ENCODE measurements at places on chromosomes 2 and 18. TPM values are rescaled to one million over a fixed set of nuclear protein-coding genes. Genes with fewer than 3 reads are reported as not detected.

The NCKAP5 gene
- total RNA-seq = 3.7 TPM

DNA sequence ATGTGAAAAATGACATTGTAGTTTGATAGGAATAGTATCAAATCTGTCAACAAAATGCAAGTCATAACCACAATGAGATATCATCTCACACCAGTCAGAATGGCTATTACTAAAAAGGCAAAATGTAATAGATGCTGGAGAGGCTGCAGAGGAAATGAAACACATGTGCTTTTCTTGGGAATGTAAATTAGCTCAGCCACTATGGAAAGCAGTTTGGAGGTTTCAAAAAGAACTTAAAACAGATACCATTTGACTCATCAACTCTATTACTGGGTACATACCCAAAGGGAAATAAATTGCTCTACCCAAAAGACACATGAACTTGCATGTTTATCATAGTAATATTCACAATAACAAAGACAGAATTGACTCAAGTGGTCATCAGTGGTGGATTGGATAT lies 572.6 kb downstream of the TRIB2 start:
- DNase-seq = no peak

DNA sequence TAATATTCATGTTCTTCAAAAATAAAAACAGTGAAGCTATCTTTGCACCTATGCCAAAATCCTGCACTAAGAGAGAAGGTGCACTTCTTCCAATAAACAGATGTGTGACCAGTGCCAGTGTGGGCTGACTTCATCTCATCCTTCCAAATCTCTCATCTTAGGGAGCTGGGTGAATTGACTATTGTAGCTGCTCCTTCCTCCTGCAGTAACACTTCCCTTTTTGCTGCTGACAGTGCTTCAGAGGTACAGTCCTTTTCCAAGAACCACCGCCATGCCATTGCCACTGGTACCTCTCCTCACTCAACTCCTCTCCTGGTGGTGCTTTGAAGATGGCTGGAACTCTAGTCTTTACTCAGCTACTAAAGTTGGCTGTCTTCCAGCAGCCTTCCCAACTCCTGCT lies 42.1 kb upstream of the ARHGAP25 start:
- DNase-seq = no peak

- no peak for DNase-seq
These were observed 42.5 kb downstream of the HRH4 start for GRCh38 chr18:24502667-24503523.

GRCh38 chr2:106059416-106060065 lies 134.6 kb downstream of the UXS1 start:
- DNase-seq = no peak

DNA sequence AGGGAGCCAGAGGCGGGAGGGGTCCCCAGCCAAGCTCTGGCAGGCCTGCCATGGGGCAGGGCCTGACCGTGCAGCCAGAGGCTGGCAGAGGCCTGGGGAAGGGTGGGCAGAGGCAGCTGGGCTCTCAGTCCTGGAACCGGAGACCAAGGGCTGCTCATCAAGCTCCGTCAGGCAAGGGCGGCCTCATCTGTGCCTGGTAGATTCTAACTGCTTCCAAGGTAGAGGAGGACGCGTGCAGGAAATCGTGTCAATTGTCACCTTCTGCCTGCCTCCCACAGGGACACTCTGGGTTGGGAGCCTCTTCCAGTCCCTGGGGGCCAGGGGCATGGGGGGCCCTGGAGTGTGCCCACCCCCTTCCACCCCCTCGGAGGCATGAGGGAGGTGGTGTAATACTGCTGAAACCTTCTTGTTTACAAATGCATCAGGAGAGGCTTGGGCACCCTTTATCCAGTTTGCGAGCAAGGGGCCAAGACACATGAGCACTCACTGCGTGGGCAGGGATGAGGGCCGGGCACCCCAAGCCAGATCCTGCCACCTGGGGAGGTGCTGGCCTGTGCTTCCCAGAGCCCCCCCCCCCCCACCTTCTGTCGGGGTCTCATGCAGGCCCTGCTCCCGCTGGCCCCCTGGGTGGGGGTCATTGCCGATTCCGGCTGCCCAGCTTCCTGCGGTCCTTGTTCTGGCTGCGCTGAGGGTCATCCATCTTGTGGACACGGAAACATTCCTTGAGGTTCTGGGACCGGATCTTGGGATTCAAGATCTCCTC lies 9.0 kb downstream of the SNORC start:
- DNase-seq = no peak

DNA sequence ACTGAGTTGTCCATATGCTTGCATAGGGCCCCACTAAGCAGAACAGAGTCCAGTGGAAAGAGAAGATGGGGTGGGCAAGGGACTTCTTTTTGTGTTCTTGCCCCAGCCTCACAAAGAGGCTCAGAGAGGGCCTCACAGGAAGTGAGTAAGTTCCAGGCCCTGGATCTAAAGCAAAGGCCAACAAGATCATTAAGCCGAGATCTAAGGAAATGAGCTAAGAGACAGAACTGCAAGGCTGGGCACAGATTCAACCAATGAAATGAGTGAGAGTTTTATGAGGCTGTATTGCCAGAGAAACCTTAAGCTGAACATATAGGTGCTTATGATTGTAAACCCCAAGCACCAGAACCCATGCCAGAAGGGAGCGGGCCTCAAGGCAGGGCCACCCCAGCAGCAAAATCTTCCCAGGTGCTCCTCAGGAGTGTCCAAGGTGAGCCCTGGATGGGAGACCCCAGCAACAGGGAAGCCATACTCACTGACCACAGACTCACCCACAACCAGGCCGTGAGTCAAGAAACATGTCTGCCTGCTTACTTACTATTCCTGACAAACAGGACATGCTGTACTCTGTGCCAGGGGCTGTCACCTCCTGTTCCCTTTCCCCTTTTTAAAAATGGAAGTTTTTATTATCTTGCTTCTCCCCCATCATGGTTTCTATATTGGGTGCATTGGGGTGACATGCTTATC lies 40.2 kb downstream of the SLC14A1 start:
- DNase-seq = peak; percentile 30

- DNase-seq = peak; percentile 28
These were observed 2.9 kb upstream of the MRPL44 start for GRCh38 chr2:223954401-223954800.

DNA sequence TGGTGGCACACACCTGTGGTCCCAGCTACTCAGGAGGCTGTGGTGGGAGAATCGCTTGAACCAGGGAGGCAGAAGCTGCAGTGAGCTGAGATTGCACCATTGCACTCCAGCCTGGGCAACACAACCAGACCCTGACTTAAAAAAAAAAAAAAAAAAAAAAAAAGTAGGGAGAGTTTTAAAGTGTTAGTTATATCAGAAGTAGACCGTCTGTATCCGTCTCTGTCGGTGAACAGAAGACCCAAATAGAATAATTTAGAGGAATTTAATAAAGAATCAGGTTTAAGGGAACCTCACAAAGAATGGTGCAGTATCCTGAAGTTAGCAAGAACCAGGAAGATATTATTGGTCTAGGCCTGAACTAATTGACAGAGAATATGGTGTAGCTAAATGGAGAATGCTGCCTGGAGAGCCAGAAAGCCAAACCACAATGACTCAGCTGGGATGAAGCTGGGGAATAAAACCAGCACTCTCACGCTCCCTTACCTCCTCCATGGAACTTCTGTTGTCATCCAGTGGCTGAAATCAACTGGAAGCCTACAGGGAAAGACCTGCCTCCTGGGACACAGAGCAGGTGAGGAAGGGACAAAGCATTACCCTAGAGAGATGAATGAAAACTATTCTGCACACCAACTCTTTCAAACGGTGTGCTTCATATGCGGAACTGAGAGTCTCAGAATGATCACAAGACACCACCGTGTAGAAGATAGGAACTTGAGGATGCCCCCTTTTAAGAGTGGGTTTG lies 39.1 kb upstream of the PLEKHM3 start:
- DNase-seq = peak; percentile 92

The ADAM23 gene
- 4.9 TPM for total RNA-seq

DNA sequence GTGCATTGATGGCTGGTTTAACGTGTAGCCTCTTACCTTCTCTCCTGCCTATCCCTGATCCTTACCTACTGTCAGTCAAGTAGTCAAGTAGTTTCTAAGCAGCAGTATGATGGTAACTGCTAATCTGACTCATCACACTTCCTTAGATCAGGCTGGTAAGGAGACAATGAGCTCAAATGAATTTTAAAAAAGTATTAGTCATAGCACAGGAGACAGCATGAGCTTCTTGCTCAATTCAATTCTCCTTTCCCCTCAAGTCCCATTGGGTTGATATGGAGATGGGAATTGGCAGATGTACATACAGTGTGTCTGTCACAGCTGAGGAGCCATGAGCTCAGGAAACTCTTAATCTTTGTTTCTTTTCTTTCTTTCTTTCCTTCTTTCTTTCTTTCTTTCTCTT lies 799.7 kb downstream of the LRP1B start:
- peak; percentile 86 for DNase-seq

GRCh38 chr2:70534183-70534836 lies 19.3 kb downstream of the TGFA start:
- no peak for DNase-seq

GRCh38 chr18:36889321-36889720 lies 60.4 kb downstream of the KIAA1328 start:
- DNase-seq = no peak

The ACADL gene
- total RNA-seq = not detected

The SALL3 gene
- not detected for total RNA-seq

DNA sequence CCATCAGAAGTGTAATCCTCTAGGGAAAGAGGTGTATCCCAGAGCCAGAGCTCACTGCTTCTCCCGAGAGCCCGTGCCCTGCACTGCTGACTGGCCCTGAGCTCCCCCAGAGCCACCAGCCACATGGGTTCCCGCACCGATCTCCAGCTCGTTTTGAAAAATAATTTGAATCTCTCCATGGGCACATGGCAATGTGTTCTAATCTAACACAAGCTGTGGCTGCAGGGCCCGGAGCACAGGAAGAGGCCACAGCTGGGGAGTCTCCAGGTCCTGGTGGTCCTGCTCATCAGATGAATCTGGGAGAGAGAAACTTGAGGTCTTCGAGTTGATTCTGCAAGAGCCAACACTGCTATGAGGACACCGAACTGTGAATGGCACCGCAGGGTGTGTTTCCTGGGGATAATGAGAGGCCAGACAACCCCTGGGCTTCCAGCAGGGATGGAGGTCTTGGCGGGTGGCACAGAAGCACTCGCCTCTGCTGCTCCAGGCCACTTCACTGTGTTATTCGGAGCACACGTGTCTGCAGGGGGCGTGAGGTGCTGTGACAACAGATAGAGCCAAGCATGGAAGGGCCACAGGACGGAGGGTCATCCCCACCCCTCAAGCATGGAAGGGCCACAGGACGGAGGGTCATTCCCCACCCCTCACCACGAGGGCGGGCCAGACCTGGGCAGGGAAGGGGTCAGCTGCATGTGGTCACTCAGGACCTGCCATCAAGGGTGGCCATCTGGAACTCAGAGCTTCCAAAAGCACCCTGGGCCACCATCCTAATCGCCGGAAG lies 196.8 kb downstream of the NDUFA10 start:
- no peak for DNase-seq

The SAG gene
- not detected for total RNA-seq

DNA sequence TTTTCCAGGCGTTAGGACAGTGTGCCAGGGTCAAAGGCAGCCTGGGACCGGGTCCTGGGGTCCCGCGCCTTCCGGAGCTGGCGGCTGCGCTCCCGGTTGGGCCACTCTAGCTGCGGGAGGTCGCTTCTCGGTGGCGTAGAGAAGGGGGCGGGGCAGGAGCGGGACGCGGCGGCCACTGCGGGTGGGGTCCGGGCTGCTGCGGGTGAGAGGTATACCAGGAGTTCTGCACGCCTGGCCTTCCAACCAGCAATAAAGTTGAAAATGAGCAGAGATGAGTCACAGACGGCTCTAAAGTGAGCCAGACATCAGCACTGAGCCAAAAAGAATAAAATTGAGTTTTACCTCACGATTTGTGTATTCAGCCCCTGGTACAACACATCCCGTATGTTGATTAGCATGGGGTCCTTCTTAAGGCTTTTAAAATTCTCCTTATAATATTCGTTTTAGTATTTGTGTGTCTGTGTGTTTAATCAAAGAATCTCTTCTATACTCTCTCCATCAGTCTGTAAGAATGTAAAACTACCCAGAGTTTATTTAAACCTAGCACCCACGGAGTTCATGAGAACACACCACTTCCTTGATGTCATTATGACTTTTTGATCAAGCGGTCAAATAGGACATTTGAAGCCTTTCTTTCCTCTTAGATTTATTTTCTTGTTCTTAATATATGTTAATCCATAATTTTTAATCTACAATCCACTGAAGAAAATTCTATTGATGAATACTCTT lies at the start of gene C1GALT1C1L:
C1GALT1C1L (minus strand) TSS at position 108 of the 729 bp plus-strand sequence; CDS start at position 1, 107 bp downstream.
- peak; percentile 44 for DNase-seq

- DNase-seq = no peak
These were observed 369.0 kb downstream of the EPHA4 start for GRCh38 chr2:221203125-221203524.

The MYO5B gene
- 29.5 TPM for total RNA-seq

The ACOXL gene
- total RNA-seq = not detected

The DDX18 gene
- 108 TPM for total RNA-seq

DNA sequence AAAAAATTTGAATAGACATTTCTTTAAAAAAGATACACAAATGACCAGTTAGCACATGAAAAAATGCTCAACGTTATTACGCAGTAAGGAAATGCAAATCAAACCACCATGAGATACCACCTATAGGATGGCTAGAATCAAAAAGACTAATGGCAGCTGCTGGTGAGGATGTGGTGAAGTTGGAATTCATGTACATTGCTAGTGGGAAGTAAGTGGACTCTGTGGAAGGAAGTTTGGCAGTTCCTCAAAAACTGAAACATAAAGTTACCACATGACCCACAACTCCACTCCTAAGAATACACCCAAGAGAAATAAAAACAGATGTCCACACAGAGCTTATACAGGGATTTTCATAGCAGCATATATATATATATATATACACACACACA lies 51.2 kb downstream of the MBP start:
- no peak for DNase-seq

The CABYR gene
- total RNA-seq = 16.3 TPM

DNA sequence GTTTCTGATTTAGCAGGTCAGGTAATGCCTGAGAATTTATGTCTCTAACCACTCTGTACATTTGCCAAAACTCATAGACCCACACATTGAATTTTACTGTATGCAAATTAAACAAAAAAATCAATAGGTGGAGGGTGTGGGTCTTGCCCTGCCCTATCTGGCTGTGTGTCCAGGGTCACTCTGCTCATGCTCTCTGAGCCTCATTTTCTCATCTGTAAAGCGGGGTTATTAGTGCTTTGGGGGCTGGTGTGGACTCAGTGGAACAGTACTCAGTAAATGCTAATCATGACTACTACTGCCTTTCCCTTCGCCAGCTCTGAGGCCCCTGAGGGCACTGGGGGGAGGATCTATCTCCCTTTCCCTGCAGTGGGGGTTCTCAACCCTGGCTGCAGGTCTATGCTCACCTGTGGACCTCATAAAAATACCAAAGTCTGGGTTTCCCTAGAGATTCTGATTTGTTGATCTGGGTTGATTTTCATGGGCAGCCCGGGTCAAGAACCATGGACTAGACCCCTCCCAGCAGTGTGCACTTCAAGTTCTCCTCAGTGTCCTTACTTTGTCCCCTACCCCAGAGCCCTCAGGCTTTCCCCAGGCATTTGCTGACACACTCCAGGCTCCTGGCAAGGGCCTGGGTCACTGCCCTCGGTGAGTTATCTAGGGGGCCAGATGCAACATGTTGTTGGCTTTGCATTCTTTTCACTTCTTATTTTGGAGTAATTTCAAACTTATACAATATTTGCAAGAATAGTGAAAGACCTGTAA lies 27.5 kb downstream of the MTHFD2 start:
- DNase-seq = no peak

- no peak for DNase-seq
These were observed 213.1 kb upstream of the GULP1 start for GRCh38 chr2:188078534-188078933.
